ENCODE measurements at places on chromosomes 2 and 18. TPM values are rescaled to one million over a fixed set of nuclear protein-coding genes. Genes with fewer than 3 reads are reported as not detected.

The KCNF1 gene
- 0.29 TPM for total RNA-seq

The NAT8 gene
- not detected for total RNA-seq

The TRABD2A gene
- total RNA-seq: 17.5 TPM

The KIF5C gene
- 0.58 TPM for total RNA-seq

The SCN7A gene
- 16.4 TPM for total RNA-seq

The DSG4 gene
- not detected for total RNA-seq

The FBXO48 gene
- total RNA-seq: 0.29 TPM

The CRYBA2 gene
- not detected for total RNA-seq

The CPO gene
- 0.17 TPM for total RNA-seq

The SERPINB3 gene
- not detected for total RNA-seq

The DYNAP gene
- total RNA-seq: not detected

The TYW5 gene
- 9.9 TPM for total RNA-seq

The SPDYA gene
- 2.3 TPM for total RNA-seq

The TMEM17 gene
- 2.8 TPM for total RNA-seq

The KATNAL2 gene
- total RNA-seq: 9.6 TPM

The NCKAP1 gene
- total RNA-seq: 167 TPM

All from smooth muscle cell of trachea (primary cell).